G401 (cell line): ENCODE measurements at places on chromosomes 4 and X.

DNA sequence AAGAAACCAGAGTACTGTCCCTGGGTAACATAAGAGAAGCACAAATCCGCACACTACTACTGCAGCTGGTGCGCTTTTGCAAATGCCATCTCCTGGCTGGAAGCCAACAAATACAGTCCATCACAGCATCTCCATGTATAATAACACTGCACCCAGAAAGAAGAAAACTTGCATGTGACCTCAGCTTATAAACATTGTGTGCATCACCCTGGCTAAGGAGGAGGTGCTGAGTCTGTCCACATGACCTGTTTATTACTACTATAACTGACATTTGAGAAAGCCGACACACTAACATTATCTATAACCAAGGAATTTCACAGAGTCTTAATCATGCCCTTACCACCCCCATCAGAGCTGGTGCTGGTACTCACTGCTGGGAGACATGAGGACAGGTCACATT lies 516.8 kb downstream of the CFAP47 start:
- no peak for DNase-seq

- no peak for DNase-seq
Observed at GRCh38 chr4:3527101-3527913, 4.9 kb downstream of the LRPAP1 start.

DNA sequence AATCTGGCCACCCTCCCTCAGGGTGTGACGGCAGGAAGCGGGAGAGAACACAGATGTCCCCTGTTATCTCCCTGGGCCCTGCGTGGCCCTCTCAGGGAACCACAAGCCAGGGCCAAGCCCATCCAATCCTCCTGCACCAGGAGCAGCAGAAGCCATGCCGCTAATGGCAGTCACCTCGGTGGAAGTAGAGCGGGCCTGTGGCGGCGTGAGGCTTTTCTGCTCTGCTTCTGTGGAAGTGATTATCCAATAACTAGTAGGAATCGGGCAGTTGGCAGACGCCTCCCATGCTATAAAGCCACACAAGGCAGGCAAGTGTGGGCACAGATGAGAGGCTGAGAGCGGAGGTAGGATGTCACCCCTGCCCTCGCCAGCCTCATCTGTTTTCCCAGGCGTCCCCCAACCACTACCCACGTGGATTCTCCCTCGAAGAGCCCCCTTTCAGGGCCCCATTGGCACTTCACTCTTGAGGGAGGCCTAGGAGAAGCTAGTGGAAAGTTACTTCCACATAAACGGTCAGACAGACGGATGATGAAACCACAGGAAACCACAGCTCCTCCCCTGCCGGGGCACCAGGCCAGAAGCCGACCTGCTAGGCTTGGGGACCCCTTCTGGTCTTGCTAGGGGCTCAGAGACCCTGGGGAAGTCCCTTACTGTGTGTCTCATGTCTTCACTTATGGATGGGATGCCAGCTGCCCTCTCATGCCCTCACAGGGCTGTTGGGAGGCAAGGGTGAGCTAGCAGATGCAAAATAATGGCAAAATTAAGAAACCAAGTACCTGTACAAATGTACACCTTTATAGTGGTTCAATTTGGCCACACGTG lies 18.8 kb upstream of the TMSB4X start:
- no peak for DNase-seq

DNA sequence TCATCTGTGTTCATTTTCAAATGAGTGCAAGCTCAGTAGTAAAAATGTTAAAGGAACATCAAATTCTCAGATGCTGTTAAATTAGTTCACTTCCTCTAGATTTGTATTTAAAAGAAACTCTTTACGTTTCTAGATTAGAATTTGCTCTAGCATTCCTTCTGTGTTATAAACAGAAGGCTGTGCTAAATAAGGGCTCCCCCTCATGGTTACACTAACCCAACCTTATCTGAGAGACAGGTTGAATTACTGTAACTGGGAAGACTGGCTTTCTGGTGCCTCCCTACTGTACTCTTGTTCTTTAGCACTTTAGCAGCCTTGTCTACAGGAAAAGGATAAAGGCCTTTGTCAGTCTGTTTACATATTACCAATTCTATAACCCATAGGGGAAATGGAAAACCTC lies 56.8 kb downstream of the RXFP1 start:
- peak; percentile 7 for DNase-seq

GRCh38 chr4:104447294-104447693 lies 47.4 kb downstream of the CXXC4 start:
- peak; percentile 92 for DNase-seq

DNA sequence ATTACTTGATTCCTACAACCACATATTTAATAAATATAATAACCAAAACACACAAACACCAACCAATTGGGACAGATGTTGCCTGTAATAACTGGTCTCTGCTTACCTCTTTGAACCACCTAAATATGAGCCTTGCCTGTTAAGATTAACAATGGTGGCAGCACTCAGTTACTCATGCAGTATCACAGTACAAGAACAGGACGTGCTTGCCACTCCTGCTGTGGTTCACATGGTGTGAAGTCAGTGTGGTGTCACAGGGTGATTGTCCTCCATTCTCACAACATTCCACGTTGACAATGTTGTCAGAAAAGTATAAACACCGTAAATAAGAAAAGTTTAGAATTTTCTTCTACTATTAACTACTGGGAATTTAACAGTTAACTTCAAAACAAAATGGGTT lies 365.0 kb downstream of the PPP3CA start:
- no peak for DNase-seq

DNA sequence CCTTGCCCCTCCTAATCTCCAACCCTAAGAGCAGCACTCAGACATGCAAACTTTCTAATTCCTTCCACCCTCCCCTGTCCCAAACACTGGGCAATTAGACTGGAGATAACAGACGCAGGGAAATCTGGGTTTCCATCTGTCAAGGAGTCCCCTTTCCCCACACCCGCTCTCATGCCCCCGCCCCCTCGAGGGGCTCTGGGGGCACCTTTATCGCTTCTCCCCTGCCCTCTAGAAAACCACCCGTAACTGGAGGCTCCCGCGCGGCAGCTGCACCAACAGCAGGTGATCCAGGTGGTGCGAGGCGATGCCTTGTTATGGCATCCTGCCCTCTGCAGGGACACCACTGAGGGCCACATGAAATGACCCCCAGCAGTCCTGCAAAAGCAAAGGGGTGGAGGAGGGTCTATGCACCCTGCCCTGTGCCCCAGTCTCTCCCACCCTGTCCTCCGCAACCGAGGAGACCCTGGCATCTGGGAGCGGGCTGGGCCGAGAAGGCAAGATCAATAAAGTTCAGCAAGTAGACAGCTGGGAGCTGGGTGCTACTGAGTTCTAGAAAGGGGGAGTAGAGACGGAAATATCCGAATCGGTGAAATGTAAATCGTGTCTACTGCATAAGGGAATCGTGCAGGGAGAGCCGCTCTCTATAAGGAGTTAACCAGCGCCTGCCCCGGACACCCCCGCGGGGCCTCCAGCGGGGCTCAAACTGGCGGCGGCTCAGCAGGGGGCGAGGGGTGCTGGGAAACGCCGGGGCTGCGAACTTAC lies 1.6 kb downstream of the KCTD8 start:
- peak; percentile 57 for DNase-seq

- DNase-seq: no peak
Observed at GRCh38 chr4:7945709-7946380, 6.2 kb upstream of the AFAP1 start.

DNA sequence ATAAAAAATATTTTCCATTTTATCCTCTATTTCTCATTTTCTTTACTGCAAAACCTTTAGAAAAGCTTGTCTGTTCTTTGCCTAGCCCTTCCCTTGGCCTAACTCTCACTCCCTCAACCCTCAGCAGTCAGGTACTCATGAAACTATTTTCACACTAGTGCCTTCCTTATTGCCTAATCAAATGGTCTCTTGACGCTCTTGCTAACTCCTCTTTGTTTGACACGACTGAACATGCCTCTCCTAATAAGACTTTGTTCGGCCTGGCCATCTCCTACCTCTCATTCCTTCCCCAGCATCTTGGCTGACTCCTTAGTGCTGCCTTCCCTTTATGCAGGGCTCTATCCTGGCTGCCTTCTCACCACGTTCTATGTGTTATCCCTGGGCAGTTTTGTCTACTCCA lies 11.1 kb upstream of the LRAT start:
- no peak for DNase-seq

DNA sequence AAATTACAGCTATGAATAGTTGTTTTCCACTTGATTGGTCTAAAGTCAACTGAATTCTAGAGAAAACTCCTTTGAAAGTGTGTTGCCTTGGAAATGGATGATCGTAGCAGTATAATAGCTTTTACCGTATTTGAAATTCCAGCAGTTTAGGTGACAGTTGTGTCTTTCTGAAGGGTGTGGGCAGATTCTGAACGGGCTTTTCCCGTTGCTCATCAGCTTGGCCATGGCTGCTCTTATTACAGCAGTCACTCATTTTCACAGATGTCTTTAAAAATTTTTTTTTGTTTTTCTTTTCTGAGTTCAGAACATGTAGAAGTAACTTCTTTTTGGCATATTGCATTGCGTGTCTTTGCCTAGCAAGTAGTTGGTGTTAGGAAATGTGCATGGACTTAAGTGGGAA lies 69.6 kb upstream of the SLC4A4 start:
- no peak for DNase-seq

DNA sequence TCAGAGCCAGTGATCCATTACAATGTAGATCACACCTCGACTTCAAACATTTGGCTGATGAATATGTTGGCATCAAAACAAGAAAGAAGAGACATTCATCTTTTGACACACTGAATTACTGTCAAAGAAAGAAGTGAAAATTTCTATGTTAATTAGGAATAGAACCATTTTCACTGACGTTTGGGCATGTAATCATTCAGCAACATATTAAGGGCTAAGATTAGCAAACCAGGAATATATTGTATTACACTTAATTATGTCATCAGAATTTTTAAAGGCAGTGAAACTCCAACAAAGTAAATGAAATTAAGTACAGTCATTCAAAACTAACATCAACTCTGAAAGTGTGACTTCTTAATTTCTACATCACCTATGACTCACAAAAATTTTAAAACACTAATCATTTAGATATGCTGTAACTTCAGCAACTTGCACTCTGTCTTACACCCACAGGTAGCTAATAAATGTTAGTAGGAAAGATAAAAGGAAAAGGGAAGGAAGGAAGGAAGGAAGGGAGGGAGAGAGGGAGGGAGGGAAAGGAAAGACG lies 1.4 kb upstream of the SMR3A start:
- DNase-seq: no peak

- peak; percentile 51 for DNase-seq
Observed at GRCh38 chr4:7595934-7596461, 161.3 kb upstream of the PSAPL1 start.

GRCh38 chr4:180150818-180151217 lies 2092.4 kb upstream of the TENM3 start:
- DNase-seq: no peak

DNA sequence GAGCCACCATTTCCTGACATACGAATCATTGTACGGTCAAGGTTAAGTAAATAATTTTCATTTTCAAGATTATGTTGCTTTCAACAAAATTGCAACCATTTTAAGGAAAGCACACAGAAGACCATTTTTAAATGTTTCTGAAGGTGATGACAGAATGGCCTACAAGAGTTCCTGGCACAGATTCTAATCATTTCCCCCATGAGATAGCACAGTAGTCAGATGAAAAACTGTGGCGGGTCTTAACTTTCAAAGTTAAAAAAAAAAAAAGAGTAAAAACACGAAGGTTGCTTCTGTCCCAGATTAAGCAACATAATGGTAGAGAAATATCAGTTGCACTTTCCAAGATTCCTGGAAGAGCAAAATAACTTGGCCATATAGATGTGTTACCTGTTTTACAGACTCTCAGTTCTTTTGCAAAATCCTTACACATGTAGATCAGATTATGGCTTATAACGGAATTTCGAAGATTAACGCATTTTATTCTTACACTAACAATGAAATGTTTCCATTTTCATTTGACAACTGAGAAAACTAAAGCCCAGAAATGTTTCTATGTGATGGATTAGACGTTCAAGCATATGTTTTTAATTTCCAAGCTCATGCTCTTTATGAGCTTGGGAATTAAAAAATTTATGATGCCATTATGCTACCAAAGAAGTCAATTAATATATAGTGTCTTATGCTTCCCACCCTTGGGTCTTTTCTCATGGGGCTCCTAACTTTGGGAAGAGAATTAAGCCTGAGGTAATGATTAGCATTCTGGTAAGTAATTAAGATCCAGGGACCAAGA lies 335.1 kb upstream of the CLNK start:
- DNase-seq: no peak

GRCh38 chr4:83771113-83771705 lies 235.3 kb downstream of the GPAT3 start:
- peak; percentile 20 for DNase-seq

DNA sequence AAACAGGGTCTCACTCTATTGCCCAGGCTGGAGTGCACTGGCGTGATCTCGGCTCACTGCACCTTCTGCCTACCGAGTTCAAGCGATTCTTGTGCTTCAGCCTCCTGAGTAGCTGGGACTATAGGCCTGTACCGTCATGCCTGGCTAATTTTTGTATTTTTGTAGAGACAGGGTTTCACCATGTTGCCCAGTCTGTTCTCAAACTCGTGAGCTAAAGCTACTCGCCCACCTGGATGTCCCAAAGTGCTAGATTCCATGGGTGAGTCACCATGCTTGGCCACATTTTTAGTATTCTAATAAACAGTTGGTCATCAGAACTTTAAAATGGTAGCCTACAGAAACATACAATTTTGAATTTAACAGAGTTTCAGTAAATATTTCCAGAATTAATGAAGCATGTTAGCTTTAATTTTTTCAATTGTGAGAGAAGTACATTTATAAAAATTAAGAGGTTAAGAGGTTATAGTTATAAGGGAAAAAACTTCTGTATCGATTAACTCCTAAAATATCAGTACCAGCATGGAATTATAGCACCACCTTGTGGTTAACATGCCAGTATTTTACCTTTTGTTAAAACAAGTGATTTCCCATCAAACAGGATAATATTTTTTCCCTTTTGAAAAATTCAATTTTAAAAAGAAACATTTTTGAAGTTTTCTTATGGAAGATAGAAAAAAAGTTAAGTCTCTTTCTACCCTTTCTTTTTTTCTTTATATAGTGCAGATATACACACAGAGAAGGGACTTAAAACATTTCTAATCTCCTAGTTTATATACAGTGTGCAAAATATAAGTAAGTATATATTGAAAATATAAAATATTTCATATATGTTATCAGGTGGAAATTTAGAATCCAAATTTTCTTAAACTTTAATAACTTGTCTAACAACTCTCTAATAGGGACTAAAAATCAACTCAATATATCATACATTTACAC lies 35.4 kb downstream of the CEP44 start:
- peak; percentile 25 for DNase-seq

- DNase-seq: no peak
Observed at GRCh38 chr4:165016971-165017370, 14.8 kb upstream of the TRIM60 start.

DNA sequence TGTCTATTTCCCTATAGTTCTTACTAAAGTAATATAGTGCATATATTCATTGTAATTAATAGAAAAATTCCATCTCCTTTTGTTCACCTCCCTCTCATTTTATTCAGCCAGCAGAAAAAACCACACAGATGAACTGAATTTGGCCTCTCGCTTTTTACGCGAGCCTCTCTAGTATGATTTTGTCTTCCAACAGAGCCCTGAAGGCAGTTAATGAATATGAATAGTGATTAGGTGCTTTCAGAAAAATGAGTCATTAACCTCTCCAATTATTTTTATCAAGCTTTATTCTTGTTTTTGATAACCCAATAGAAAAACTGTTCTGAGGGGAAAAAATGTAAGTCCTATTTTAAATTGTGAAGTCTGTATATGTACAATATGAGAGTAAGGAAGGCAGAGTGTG lies 74.1 kb downstream of the ZAR1 start:
- no peak for DNase-seq

GRCh38 chrX:56793521-56794320 lies 64.7 kb downstream of the NBDY start:
- no peak for DNase-seq

GRCh38 chrX:100297728-100298127 lies 112.3 kb downstream of the PCDH19 start:
- no peak for DNase-seq

- no peak for DNase-seq
Observed at GRCh38 chr4:151912632-151913031, 151.8 kb upstream of the GATB start.
